Naive thymus-derived CD4-positive, alpha-beta T cell (primary cell): ENCODE measurements at places on chromosomes 13 and 19. TPM values are rescaled to one million over a fixed set of nuclear protein-coding genes. Genes with fewer than 3 reads are reported as not detected.

GRCh38 chr19:34241513-34242337 lies 12.6 kb upstream of the GARRE1 start:
- DNase-seq: no peak

DNA sequence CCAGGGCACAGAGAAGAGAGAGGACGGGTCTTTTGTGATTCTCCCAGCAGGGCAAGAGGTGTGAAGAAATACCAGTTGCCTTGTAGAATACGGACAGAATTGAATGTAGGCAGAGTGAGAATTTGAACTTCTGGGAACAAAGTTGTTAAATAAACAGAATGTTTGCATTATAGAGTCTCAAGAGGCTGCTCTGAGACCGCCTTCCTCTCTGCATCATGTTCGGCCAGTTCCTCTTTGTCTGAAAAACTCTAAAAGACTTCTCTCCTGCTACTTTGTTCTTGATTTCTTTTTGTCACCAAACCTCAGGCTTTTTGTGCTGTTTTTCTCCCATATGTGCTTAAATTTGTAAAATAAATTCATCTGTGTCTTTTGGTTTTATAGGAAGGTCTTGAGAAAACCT lies 256.4 kb downstream of the DLEU7 start:
- no peak for DNase-seq

- DNase-seq: no peak
These were observed 3.7 kb upstream of the CADM4 start for GRCh38 chr19:43643326-43643725.

FCAR gene
- not detected for total RNA-seq

NCR1 gene
- total RNA-seq: 0.65 TPM

DNA sequence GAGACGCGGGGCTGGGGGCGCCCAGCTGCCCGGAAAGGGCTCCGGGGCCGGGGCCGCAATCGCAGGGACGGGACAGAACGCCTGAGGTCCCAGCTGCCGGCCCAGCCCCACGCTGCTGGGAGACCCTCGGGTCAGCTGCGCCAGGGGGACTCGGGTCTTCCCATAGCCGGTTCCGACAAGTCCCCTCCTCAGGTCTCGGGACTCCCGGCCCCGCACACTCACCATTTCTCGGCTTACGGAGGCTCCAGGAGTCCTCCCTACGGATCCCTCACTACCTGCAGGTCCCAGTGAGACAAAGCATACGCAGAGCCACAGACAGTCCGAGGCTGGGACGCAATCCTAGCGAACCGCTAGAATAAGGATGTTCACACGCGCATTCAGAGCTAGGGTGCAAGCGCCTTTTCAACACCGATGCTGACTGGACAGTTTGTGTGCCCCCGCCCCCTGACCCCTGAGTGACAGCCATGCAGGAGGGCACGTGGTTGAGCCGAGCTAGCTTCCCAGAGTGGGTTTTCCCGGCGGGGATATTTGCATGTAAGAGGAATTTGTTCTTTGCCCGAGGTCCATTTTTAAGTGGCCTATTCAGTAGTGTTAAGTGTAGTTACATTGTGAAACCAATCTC lies 13.6 kb downstream of the ZNF490 start:
- DNase-seq: no peak

IGFL1 gene
- total RNA-seq: not detected

- DNase-seq: no peak
These were observed 3.4 kb upstream of the DPF1 start for GRCh38 chr19:38227287-38228004.

- no peak for DNase-seq
These were observed 633.1 kb downstream of the EFNB2 start for GRCh38 chr13:105902396-105902795.
